ENCODE measurements at places on chromosomes 3 and 15. TPM values are rescaled to one million over a fixed set of nuclear protein-coding genes. Genes with fewer than 3 reads are reported as not detected.

- no peaks in the 10 kb centered on the region for H3K27me3 ChIP-seq
- no peak overlapping the region for H3K4me3 ChIP-seq
- peak; percentile 14 for DNase-seq
Observed at GRCh38 chr3:126954141-126954842, 28.6 kb upstream of the PLXNA1 start.

The NANOGP8 gene
- not detected for total RNA-seq

The TRH gene
- not detected for total RNA-seq

DNA sequence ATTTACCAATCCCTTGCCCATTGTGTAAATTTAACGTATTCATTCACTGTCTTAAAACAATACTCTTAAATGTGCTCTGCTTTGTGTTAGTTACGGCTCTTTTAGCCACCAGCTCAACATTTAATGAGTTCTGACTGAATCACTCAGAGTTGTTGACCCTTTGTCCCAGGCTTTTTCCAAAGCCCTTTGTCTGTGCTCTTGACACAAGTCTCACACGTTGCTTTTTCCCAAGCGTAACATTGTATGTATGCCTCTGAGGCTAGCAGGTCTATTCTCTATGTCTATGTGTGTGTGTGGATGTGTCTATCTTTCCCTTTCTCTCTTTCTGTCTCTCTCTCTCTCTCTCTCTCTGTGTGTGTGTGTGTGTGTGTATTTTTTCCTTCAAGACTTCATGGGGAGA, 435.4 kb upstream of the GOLIM4 start:
- DNase-seq = no peak
- H3K27ac ChIP-seq = no peak overlapping the region
- no peaks in the 10 kb centered on the region for H3K36me3 ChIP-seq
- H3K4me3 ChIP-seq = no peak overlapping the region
- no peaks in the 10 kb centered on the region for H3K27me3 ChIP-seq

The MYH15 gene
- total RNA-seq = 0.07 TPM

DNA sequence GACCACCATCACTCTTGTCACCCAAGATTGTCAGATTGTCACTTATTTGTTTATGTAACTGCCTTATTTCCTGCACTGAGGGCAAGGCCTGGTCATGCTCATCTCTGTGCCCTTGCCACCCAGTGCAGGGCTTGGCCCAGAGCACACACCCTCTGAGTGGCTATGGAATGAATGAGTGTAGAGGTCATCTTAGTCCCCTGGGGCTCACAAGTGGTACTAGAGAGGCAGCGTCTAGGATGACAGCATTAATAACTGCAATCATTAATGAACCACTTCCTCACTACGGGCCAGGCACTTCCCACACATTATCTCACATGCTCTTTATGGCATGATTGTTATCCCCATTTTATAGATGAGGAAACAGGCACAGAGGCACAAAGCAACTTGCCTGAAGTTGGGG, 117.0 kb downstream of the SMAD6 start:
- H3K27me3 ChIP-seq = no peaks in the 10 kb centered on the region
- H3K27ac ChIP-seq = no peak overlapping the region
- H3K36me3 ChIP-seq = no peaks in the 10 kb centered on the region
- H3K4me1 ChIP-seq = no peaks in the 10 kb centered on the region
- DNase-seq = no peak

GRCh38 chr3:65070968-65071367, 383.2 kb upstream of the ADAMTS9 start:
- H3K27ac ChIP-seq = no peak overlapping the region
- no peaks in the 10 kb centered on the region for H3K27me3 ChIP-seq
- no peaks in the 10 kb centered on the region for H3K36me3 ChIP-seq
- no peak overlapping the region for H3K4me3 ChIP-seq

DNA sequence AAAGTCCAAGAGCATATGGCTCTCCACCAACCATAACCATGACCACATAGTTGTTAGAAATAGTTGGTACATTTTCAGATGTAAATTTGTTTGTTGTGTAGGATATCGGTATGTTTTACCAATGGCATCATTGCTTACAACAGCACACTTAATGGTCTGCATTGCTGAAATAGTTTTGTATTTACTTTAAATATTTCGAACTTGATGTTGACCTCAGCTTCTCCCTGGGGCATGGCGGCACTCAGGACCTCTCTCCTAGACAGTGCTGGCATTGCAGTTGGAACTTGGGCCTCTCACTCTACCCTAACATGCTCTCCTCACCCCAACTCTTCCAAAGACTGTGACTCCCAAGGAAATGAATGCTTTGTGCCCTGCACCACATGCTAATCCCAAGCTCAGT, 5.0 kb downstream of the SLC22A13 start:
- no peak for DNase-seq
- H3K27me3 ChIP-seq = no peaks in the 10 kb centered on the region
- no peak overlapping the region for H3K27ac ChIP-seq
- peaks cover 3% of the 10 kb centered on the region for H3K4me1 ChIP-seq
- no peak overlapping the region for H3K4me3 ChIP-seq

DNA sequence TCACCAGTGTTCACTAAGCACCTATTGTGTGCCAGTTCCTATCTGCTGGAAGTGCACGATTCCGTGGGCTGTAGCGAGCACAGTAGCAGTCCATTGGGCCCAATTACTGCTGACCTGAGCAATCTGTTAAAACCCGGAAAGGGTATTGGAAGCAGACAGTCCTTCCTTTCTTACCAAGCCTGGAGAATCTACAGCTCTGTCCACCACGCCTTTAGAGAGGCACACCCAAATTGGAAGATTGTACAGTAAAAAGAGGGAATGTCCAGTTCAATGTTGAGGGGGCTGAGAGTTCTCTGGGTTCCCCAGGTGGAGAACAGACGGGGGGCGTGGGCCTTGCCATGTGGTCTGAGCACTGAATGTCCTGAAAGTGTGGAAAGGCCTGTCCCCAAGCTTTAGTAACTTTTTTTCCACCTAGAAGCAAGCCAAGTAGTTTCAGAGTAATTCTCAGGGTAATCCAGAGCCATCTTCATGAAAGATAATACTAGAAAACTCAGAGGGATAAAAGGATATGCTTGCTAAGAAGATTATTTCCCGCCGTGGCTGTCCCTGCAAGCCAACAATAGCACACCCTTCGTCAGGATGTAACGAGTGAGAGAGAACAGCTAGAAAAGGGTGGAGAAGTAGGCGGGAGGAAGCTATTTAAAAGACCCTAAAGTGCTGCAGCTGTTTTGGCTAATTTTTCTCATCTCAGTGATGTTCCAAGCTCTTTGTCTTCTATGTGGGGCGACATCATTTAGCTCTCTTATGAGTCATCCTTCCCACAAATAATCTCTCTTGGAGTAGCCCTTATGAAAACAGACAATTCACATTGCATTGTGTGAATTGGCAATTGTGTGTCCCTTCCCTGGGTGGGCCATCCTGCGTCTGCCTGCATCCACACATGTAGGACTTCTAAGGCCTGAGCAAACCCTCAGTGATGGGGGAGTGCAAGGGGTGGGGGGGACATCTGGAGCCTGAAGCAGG, 181.0 kb downstream of the ATG7 start:
- peaks cover 6% of the 10 kb centered on the region for H3K36me3 ChIP-seq
- no peak overlapping the region for H3K4me3 ChIP-seq
- no peaks in the 10 kb centered on the region for H3K27me3 ChIP-seq
- no peak overlapping the region for H3K27ac ChIP-seq

DNA sequence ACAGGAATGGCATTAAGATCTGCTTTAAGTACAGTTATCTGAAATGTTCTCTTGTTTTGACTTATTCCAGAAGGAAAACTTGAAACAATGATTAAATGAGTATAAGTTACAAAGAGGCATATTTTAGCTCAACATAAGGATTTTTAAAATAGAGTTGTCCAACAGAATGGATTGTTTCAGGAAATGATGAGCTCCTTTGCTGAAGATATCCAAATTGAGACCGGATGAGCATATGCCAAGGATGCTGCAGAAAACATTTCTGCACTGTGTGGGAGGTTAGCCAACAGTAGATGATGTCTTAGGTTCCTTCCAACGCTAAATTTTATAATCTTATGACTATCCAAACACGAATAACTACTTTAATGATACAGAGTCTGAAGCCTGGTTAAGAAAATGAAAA, 226.5 kb upstream of the NANOGP8 start:
- H3K36me3 ChIP-seq = peaks cover 2% of the 10 kb centered on the region
- no peak overlapping the region for H3K27ac ChIP-seq
- DNase-seq = no peak
- H3K4me3 ChIP-seq = no peak overlapping the region

GRCh38 chr3:66406163-66406562, 94.7 kb downstream of the LRIG1 start:
- peaks cover 3% of the 10 kb centered on the region for H3K36me3 ChIP-seq
- H3K4me3 ChIP-seq = no peak overlapping the region
- no peaks in the 10 kb centered on the region for H3K27me3 ChIP-seq
- no peak overlapping the region for H3K27ac ChIP-seq
- no peak for DNase-seq
- peaks cover 2% of the 10 kb centered on the region for H3K4me1 ChIP-seq

DNA sequence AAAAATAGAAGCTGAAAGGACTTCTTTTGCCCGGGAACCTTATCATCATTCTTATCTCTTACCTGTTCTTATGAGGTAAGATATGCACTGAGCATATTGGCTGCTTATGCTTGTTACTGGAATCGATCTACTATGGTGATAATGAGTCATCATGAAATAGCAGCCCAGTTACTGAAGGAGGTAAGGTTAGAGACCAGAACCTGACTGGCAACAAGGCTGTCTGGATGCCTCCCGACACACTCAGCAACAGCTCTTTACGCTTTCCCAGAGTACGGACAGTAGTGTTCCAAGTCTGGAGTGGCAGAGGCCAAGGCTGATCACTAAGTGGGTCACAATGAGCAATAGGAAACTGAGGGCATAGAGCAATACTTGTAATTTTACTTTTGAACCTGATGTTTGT, 314.1 kb downstream of the NLGN1 start:
- H3K4me3 ChIP-seq = no peak overlapping the region
- no peak for DNase-seq
- H3K27ac ChIP-seq = no peak overlapping the region

DNA sequence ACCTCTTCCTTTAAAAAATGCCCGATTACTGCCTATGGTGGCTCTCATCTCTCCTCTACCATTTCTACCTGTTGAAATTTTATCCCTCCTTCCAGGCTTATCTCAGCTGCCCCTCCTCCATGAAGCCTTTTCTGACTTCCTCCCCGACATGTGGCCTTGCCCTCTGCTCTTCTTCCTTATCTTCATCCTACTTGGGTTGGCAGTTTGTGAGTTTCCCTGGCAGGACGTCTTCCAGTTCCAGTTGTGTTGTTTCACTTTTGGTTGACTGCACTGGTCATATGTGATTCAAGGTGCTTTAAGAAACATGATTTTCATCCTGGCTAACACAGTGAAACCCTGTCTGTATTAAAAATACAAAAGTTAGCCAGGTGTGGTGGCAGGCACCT, 4.4 kb downstream of the DLL4 start:
- no peak overlapping the region for H3K27ac ChIP-seq
- H3K27me3 ChIP-seq = peaks cover 34% of the 10 kb centered on the region
- H3K36me3 ChIP-seq = no peaks in the 10 kb centered on the region
- no peak for DNase-seq
- H3K4me1 ChIP-seq = peaks cover 28% of the 10 kb centered on the region

The SPATA16 gene
- not detected for total RNA-seq

GRCh38 chr3:127580327-127581060, 10.0 kb downstream of the TPRA1 start:
- H3K4me1 ChIP-seq = peaks cover 22% of the 10 kb centered on the region
- H3K27ac ChIP-seq = no peak overlapping the region
- no peaks in the 10 kb centered on the region for H3K27me3 ChIP-seq
- H3K36me3 ChIP-seq = peaks cover 9% of the 10 kb centered on the region
- H3K4me3 ChIP-seq = no peak overlapping the region

The THAP10 gene
- total RNA-seq = not detected

GRCh38 chr3:154885418-154885817, 194.7 kb upstream of the MME start:
- no peak overlapping the region for H3K4me3 ChIP-seq
- no peaks in the 10 kb centered on the region for H3K27me3 ChIP-seq
- H3K36me3 ChIP-seq = no peaks in the 10 kb centered on the region
- H3K27ac ChIP-seq = no peak overlapping the region
- no peak for DNase-seq

DNA sequence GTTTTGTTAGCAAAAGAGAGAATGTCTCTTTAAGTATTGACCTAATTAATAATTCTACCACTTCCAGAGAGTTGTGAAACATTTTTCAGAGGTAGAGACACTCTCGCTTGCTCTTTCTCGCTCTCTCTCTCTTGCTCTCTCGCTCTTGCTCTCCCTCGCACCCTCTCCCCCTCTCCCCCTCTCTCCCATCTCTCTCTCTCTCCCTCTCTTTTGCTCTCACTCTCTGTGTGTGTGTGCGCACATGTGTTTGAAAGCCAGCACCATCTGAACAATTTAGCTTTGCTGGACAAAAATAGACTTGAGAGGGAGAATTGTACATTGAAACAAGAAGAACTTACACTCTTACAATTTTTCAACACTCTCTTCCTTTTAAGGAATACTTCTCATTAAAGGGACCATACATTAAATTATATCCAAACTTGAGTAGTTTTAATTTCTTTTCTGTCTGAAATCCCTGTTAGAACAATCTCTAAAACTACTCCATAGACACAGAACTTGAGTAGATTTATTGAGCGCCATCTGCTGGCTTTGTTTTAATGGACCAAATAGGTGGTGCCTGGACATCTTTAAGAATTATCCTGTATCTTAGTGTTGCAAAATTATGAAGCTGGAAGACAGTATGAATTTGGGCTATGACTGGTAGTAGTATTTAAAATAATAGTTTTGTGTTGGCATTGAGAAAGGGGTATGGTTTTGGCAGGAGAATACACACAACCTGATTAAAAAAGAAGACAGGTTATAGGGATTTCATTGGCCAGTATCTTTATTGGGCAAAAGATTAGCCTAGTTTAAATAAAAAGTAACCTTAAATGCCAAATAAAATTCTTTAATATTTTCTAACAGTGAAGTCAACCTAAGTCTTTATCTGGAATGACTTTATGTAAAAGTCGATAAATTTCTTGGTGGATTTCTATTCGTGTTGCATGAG, 124.6 kb downstream of the AKAP13 start:
- H3K36me3 ChIP-seq = no peaks in the 10 kb centered on the region
- H3K4me1 ChIP-seq = peaks cover 53% of the 10 kb centered on the region
- no peak overlapping the region for H3K27ac ChIP-seq
- no peak overlapping the region for H3K4me3 ChIP-seq

GRCh38 chr3:10556312-10556711, 50.9 kb upstream of the ATP2B2 start:
- peaks cover 12% of the 10 kb centered on the region for H3K27me3 ChIP-seq
- no peak for DNase-seq
- H3K27ac ChIP-seq = no peak overlapping the region
- no peak overlapping the region for H3K4me3 ChIP-seq
